Large intestine (tissue), 12 donors: ENCODE measurements at places on chromosomes 13 and 19. TPM values are rescaled to one million over a fixed set of nuclear protein-coding genes. Genes with fewer than 3 reads are reported as not detected.

DNA sequence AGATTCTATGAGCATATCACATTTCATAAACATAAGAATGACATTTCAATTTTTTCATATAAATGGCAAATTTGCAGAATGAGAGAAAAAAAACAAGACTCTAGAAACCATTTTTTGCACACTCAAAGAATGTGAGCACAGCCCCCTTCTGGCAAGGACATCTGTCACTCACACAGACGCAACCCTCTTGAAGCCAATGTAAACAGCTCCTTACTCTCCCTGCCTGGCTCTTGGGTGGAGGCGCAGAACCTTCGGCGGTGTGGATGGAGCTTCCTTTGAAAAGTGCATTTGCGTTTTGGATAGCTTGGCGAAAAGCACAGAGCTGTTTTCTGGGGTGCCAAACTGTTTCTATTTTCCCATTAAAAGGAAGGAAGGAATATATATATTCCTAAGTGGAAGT is 367.6 kb upstream of the TSHZ3 start:
- no peak for DNase-seq

GRCh38 chr19:13460045-13460444 is 46.2 kb downstream of the CACNA1A start:
- DNase-seq, result no peak

DNA sequence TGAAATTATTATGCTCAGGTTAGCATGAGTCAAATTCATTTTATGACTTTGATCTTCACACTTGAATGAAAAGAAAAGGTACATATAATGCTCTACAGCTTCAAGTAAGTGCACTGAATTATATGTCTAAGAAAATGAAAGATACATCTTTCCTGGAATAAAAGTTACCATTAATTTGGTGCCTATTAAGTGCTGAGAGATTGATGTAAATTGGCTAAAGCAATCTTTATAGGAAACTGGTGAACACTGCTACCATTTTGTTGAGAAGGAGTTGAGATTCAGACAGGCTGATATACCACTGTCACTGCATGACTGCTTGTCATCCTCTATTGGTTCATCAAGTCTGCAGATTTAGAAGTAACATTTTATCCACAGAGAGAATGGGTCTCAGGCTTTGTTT is 416.8 kb upstream of the SPRY2 start:
- DNase-seq, result no peak

- DNase-seq, result no peak
These were observed 44.1 kb downstream of the SLAIN1 start for GRCh38 chr13:77741597-77741972.

GRCh38 chr13:51590971-51591627 is 6.8 kb downstream of the WDFY2 start:
- DNase-seq, result no peak

GRCh38 chr13:63497601-63498000 is 2082.0 kb upstream of the PCDH20 start:
- no peak for DNase-seq

The ZNF44 gene
- 13.8 TPM for polyA plus RNA-seq

The GARIN5A gene
- polyA plus RNA-seq, result 2.7 TPM
